ENCODE measurements at places on chromosomes 2 and 18.

GRCh38 chr2:142966284-142966683, 88.8 kb downstream of the KYNU start:
- no peak for DNase-seq

- no peak for DNase-seq
Measured at GRCh38 chr2:177239932-177240630, 24.4 kb downstream of the NFE2L2 start.

DNA sequence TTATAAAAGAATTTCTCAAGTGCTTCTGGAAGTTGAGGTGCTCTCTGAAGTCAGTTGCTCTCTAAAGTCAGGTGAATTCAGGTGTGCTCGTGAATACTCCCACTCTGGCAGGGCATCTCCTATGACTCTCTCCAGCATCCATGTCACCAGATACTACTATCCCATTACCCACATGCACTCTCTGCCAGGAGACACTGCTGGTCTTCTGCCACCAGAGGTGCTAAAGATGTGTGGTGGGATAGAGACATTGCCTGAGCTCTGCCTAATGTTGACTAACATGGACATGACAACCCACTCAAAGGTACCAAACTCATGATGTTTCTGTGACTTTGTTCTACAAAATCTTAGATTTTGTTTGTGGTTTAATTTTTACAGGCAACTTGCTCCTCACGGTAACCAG, 106.4 kb upstream of the HNRNPA3 start:
- no peak for DNase-seq

DNA sequence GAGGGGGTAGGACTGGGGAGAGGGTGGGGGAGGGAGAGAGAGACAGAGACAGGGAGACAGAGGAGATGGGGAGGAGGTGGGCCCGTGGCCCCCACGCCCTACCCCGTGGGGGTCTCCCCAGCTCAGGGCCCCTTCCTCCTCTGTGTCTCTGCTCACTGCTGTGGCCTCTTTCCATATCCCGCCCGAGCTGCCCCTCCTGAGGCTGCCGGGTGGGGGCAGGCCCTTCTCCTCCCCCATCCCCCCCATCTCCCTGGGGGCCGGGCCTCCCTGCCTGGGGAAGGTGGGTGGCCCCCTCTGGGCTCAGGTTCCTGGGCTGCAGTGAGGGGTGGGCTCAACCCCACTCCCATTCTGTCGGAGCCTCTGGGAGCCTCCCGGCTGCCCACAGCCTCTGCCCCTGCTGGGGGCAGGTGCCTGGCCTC, 332 bp upstream of the PDCD1 start:
- no peak for DNase-seq

DNA sequence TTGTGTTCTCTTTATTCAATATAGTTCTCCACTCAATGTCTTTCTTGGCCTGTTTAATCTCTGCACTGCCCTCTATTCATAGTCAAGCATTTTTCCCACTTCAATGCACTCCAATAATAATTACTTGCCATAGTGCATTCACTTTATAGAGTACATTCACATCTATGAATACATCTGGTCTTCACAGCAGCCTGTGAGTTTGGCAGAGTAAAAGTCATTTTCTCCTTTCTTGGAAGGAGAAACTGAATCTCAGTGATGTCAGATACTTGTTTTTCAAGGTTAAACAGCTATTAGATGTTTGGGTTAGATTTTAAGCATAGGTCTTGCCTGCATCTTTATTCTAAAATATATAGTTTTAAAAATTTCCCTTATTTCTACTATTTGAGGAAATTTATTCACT, 373.2 kb downstream of the TRIB2 start:
- no peak for DNase-seq

- peak; percentile 39 for DNase-seq
Measured at GRCh38 chr2:136497709-136498108, 267.6 kb upstream of the THSD7B start.

DNA sequence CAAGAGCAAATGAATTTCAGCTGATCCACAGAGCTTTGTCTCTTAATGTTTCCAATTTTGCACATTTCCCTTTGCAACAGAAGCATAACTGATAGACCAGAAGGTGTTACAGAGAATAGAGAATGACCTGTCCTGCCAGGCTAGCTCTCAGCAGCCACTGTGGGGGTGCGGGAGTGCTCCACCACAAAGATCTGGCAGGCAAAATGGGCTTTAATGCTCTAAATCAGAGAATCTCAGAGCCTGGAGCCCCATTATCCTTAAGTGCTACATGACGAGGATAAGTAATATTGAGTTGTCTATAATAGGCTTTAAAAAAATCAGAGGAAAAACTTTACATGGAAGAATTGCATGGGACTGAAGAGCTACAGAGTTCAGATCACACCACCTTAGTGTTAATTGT, 245.7 kb downstream of the PDE11A start:
- no peak for DNase-seq

DNA sequence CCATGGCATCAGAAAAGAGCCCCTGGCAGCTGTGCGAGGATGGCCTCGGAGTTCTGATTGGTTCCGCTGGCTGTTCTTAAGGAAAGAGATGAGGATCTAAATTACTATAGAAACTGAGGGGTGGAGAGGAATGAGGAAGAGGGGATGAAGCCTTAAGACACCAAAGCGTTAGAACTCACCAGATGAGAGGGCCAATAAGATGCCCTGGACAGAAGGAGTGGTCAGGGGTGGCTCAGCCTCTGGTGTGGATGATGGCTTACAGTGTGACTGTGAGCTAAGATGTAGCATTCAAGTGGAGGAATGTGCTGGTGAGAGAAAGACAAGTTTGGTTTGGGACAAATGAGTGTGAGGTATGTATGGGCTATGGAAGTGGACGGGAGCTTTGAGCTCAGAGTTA, 97.8 kb downstream of the ZFP36L2 start:
- no peak for DNase-seq

DNA sequence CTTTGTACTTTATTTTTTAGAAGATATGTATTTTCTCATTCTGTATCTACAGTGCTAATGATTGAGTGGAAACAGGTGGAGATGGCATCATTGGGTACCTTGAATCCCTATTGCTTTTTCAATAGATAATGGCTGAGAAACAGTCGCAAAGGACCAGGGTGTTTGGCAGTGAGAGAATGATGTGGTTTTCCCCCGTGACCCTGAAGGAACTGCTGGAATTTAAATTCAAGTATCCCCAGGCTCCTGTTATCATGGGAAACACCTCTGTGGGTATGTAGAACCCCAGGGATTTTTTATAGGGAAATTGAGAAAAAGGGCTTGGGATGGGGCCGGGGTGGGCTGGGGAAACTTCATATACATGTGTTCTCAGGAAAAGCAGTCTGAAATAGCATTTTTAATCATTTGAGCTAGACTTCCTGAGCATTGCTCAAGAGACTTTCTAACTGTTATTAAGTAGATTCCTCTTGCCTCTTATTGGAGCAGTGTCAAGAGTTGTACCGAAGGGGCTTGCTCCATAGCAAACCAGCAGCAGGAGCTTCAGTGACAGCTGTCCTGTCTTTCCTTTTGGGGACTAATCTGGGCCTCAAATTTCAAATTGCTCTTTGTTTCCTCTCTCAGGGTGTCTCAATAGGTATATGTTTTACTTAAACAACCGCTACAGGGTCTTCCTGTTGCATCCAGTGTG, 18.9 kb downstream of the AOX1 start:
- no peak for DNase-seq

DNA sequence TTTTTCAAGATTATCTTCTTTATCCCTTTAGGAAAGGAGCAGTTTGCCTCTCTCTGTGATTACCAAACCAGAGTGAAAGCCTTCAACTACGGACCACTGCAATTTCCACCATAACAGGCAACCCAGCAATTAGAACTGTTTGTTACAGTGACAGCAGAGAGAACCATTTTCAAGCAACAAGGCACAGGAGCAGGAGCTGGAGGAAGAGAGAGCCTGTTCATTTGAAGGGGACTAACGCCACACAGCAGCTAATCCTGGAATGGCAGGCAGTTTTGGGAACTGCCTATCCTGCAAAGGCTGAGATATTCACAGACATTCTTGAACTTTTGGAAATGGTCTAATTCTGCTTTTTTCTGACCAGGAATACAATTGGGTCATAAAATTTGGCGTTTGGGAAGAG, 1541.9 kb upstream of the PIK3C3 start:
- DNase-seq, result peak; percentile 21

- DNase-seq, result no peak
Measured at GRCh38 chr2:139378373-139378772, 598.2 kb upstream of the NXPH2 start.

DNA sequence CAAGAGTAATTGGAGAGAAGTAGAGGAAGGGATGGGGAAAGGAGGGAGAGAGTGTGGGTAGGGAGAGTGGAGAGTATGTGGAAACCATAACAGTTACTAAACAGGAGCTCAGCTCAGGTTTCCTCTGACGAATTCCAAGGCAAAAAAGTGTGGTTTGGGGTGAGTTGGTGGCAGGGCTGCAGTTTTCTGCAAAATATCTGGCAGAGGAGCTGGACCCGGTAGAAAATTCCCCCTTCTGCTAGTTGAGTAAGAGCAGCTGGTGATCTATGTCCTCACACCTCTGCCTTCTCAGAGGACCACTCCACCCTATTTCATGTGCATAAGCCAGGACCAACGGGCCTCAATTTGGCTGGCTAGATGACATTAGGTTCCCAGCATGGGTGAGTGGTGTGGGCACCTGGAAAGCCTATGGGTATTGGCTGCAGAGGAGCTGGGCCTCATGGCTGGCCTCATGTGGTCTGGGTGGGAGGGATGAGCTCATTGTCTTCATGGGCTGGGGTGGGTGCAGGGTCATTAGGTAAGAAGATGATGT, 13.2 kb downstream of the NRP2 start:
- DNase-seq, result no peak

DNA sequence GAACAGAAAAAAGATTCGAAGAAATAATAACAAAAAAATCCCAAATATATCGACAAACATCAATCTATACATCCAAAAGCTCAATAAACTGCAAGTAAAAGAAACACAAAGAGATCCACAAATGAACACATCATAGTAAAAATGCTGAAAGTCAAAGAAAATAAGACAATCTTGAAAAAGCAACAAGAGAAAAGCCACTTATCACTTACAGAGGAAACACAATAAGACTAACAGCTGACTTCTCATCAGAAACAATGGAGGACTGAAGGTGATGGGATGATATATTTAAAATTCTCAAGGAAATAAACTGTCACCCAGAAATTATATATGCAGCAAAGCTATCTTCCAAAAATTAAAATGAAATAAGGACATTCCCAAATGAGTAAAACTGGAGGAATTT, 140.3 kb downstream of the NDUFA10 start:
- DNase-seq, result no peak

DNA sequence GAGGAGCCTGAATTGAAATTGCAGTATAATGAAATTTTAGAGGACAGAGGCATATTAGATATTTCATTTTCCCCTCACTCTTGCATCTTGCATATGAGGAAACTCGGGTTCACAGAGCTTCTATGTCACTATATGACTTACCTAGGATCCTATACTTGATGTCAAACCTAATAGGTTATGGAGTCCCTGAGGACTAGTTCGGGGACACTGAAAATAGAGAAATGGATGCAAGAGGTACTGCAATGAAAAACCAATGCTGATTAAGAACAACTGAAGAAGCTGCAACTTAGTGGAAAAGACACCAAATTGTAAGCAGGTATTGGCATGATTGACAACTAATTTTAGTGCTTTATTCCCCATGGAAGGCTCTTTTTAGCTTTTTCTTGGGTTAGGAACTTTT, 210.1 kb downstream of the IKZF2 start:
- DNase-seq, result no peak

GRCh38 chr2:132593171-132593570, 76.8 kb downstream of the LYPD1 start:
- no peak for DNase-seq

DNA sequence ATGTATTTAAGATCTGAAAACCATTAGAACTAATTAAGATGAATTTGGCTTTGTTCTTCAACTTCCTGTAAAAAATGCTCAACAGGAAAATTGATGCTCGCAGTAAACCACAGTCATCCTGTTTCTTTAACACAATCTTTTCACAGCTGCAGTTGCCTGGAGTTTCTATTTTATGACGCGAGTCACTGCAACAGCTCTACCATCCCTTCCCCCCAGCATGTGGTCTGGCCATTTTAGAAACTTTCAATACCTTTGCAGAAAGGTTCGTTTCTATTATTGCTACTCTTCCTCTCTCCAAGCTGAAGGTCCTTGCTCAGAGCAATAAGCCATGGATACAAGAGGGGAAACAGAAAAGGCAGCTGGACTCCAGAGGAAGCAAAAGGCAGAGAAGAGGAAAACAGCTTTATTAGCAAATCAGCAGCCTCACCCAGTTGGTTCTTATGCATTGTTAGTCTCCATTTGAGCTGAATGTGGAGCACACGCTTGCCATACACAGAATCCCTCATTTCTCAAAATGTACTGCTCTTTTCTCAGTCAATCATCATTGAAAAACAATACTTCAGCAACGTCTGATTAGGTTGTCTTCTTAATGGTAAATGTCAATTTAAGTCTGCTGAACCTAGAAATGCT, 3.9 kb downstream of the WIPF1 start:
- DNase-seq, result no peak

DNA sequence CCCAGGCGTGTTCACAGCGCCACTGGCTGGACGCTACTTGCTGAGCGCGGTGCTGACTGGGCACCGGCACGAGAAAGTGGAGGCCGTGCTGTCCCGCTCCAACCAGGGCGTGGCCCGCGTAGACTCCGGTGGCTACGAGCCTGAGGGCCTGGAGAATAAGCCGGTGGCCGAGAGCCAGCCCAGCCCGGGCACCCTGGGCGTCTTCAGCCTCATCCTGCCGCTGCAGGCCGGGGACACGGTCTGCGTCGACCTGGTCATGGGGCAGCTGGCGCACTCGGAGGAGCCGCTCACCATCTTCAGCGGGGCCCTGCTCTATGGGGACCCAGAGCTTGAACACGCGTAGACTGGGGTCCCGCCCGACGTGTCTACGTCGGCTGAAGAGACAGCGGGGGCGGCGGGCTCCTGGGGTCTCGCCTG, 891 bp upstream of the KHK start:
- DNase-seq, result no peak

DNA sequence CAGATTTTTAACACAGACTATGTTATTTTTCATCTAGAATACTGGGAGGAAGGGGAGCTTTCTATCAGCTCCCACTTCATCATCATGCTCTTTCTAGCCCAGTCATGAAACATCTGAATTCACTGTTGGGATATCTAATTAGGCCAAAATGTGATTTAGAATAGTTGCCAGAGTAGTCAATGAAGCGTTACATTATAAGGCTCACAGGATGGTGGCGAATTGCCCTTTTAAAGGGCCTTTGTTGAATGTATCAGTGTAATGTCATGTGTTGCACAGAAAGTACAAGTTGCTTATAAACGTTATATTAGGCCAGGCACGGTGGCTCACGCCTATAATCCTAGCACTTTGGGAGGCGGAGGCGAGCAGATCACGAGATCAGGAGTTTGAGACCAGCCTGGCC, 45.6 kb downstream of the PDE1A start:
- DNase-seq, result no peak

- DNase-seq, result no peak
Measured at GRCh38 chr2:240914645-240915525, 8.7 kb downstream of the CROCC2 start.

GRCh38 chr2:195671563-195671962, 14.5 kb downstream of the SLC39A10 start:
- no peak for DNase-seq

DNA sequence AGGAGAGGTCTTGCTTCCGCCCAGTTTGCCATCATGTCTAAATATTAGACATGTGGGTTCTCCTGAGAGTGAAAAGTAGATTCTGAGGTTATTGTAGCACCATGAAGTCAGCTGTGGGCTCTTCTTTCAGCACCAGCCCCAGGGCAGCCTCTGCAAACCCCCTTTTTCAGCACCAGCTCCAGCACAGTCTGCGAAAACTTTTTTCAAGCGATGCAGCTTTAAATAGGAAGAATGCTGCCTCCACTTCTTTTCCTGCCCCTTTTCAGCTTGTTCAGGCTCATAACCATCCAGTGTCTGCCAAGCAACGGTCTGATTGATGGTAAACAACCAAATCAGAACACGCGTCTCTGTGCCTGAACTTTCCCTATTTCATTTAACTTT, at the start of gene COL5A2:
Gene COL5A2 (minus strand): TSS at position 192 of the 381 bp plus-strand sequence. CDS start 157 bp downstream, at position 35.
- DNase-seq, result no peak
